Left colon (tissue), 2 donors: ENCODE measurements at places on chromosomes 6 and 20. TPM values are rescaled to one million over a fixed set of nuclear protein-coding genes. Genes with fewer than 3 reads are reported as not detected.

SLC22A7 gene
- not detected for total RNA-seq

SIRPA gene
- total RNA-seq = 7.4 TPM

FAM229B gene
- total RNA-seq = 0.49 TPM

CFB gene
- total RNA-seq = 58.8 TPM

ANKRD66 gene
- total RNA-seq = not detected

MOG gene
- total RNA-seq = not detected

PLCB4 gene
- 45.3 TPM for total RNA-seq
